ENCODE measurements at places on chromosomes 6 and 20.

DNA sequence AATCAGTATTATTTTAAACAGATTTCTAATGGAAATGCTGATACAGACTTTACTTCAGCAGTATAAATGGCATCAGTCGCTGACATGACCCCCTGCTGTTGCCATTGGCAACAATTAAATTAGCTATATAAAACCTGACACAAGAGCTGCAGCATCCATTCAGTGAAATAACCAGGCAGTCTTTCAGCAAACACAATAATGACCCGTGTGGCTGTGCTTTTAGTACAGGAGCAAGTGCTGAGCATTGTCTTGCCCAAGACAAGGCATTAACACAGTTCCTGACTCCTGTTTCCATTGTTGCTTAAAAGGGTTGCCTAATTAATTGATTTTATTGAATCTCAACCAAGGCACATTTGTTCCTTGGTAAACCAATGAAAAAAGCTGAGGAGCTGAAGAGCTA lies 382.1 kb downstream of the HACE1 start:
- no peak for DNase-seq

DNA sequence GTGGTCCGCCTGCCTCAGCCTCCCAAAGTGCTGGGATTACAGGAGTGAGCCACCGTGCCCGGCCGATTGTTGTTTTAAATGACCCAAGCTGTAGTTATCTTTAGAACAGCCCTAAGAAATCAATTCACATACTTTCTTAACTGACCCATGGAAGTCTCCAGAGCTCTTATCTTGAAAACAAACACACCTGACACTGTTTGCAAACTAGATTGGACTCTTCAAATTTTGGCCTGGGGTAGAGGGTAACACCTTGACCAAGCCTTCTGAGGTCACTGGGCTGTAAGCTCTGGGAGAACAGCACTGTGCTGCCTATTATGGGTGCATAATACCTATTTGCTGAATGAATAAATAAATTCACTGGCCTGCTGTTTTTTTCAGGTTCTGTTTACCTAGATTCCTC lies 190.6 kb downstream of the AIG1 start:
- DNase-seq, result no peak

- DNase-seq, result no peak
Measured at GRCh38 chr20:53959911-53960578, 110.3 kb downstream of the BCAS1 start.

DNA sequence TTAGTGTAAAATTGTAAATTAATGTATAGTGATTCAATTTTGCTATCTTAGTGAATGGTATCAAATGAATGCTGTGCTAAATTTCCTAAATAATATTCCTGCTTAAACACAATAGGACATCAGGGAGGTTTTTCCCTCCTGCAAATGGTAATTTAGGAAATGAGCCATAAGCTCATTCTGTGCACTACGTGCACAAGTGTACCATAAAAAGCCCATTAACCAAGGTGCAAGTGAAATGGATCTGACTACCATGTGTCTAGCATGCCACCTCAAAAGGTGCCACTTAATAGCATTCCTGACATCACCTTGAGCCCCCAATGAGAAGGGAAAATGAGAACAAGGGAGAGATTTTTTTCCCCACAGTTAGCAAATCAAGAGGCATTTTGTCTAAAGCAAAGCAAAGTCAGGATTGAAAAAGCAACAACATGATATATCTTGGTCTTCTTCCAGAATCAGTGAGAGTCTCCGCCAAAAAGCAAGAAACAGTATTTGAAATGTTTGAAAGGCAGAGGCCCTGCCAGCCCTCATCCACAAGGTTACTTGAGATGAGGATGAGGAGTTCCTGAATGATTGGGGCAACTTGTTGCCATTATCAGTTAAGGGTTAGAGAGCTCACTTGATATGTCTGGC lies 334.2 kb upstream of the RSPO3 start:
- DNase-seq, result no peak

DNA sequence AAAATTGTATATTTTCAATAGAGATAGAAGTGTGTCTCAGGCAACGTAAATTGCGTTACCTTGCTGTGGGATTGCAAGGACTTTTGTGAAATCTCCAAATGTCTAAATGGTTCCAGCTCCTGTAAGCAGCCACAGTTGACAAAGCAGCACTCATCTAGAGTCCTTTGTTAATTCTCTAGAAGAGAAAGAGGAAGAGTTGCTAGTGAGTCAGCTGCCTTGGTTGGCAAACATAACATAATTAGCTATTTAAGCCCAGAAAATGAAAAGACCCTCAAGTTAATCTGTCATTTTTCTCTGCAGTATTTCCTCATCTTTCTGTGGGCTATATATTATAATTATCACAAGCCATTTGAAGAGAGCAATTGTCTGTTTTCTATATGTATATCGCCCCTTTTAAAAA lies 66.4 kb upstream of the FABP7 start:
- DNase-seq, result no peak

DNA sequence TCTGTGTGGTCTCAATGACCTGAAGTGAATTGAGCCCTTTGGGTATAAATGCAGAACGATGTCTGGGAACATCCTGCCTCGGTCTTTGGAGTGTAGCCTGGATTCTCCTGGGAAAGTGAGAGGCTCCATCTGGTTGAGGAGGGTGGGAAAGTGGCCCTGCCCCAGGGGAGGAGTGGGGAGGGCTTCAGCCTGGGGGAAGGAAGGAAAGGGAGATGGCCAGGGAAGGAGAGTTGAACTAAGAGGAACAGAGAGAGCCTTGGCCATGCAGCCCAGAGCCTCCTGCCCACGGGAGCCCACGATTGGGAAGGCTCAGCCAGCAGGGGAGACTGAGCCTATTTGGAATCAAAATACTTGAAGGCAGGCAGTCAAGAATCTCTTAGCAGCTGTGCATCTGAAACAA lies 2.3 kb upstream of the EPB41L1 start:
- DNase-seq, result no peak

GRCh38 chr20:1918491-1919165 lies 23.4 kb downstream of the SIRPA start:
- DNase-seq, result no peak

GRCh38 chr6:22399693-22400092 lies 102.9 kb upstream of the PRL start:
- DNase-seq, result no peak

DNA sequence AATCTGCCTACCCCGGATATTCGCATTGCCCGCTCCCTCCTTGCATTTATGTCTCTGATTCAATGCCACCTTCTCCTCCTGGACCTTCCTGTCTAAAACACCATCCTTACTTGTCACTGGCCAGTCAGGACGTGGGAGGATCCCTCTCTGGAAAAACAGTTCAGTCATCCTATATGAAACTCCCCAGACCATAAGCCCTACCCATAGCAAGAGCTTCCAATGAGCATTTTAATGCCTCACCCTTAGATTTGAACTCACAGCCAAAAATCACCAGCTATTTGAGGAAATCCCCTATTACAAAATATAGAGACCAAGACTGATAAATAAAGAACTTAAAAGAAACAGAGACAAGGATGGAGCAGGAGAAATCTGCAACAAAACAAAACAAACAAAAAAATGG lies 86.4 kb downstream of the SHLD1 start:
- no peak for DNase-seq

DNA sequence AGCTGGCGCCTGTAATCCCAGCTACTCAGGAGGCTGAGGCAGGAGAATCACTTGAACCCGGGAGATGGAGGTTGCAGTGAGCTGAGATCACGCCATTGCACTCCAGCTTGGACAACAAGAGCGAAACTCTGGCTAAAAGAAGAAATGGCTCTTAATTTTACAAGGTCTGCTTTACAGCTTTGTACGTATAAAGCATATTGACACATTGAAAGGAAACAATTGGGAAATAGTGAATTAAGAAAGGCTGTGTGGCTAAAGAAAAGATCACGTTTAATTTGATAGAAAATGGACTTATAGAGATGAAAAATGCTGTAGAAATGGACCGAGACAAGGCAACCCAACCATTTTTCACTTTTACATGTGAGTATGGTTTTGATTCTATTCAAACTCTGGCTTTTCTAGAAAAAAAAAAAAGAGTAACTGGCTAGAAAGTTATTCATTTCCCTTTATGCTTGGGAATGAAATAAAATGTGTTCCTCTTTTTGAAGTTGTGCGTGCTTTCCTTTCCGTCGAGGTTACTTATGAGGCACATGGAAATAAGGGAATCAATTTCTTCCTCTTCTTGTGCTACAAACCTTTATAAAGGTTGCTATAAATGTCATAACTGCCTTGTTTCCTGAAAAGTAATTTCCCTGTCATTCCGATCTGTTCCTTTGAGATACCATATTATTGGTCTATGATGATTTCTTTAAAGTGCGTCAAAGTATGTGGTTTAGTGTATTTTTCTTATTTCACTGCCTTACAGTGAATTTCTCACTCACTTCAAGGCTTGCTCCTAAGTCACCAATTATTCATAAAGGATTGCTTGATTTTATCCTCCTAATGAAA lies 29.4 kb downstream of the PFDN4 start:
- DNase-seq, result no peak

- no peak for DNase-seq
Measured at GRCh38 chr6:43269273-43270007, 26.2 kb downstream of the TTBK1 start.

- no peak for DNase-seq
Measured at GRCh38 chr20:19433371-19434350, 221.2 kb downstream of the SLC24A3 start.

DNA sequence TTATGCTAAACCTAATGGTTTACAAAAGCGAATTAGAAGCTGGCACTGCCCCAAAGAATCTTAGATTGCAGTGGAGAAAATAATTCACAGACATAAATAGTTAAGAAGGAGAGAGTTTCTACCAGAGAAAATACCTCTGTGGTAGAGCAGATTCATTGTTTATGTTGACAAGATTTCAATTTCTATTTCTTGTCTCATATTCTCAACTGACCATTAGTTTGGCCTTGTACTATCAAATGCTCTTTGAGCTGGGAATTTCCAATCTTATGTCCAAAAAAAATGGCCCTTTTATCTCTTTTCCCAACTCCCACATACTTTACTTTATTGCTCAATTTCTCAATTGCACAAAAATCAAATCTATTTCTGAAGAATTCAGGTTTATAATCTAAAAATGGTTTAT lies 804.1 kb upstream of the CITED2 start:
- DNase-seq, result no peak

DNA sequence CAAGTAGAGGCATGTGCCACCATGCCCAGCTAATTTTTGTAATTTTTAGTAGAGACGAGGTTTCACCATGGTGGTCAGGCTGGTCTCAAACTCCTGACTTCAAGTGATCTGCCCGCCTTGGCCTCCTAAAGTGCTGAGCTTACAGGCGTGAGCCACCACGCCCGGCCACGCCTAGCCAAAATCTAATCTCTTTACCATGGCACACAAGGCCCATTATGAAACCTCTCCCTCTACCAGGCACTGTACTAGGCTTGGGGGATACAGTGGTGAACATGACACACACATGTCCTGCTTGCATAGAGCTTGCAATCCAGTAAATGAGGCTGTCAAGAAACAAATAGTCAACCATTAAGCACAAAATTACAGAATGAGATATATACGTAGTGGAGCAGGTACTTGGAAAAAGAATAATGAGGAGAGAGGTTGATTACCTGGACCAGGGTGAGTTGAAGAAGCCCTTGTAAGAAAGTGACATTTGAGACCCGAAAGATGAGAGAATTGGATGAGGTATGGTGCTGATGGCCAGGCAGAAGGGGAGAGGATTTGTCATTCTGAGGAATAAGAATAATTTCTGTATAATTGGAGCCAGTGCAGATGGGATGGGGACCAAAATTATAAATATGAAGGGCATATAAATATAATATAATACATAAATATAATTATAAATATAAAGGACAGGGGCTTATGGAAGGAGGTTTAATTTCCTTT lies 1.2 kb upstream of the CTNNBL1 start:
- no peak for DNase-seq

- no peak for DNase-seq
Measured at GRCh38 chr6:144662812-144663365, 377.8 kb downstream of the UTRN start.

GRCh38 chr6:133399426-133399825 lies 158.3 kb downstream of the EYA4 start:
- no peak for DNase-seq

DNA sequence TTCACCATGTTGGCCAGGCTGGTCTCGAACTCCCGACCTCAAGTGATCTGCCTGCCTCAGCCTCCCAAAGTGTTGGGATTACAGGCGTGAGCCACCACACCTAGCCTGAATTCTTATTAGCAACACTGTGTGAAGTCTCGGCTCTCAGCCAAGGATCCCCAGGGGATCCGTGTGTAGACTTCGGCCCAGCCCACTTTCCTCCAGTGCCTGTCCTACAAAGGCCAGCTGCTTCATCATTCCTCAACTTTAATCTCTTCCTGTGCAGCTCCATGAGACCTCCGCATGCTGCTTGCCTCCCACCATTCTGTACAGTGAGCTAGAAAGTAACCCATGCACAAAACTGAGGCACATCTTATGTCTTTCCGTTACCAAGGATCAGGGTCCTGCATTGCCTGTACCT lies 71.8 kb downstream of the SAMD3 start:
- no peak for DNase-seq

- DNase-seq, result no peak
Measured at GRCh38 chr20:47453167-47453782, 48.4 kb upstream of the NCOA3 start.

DNA sequence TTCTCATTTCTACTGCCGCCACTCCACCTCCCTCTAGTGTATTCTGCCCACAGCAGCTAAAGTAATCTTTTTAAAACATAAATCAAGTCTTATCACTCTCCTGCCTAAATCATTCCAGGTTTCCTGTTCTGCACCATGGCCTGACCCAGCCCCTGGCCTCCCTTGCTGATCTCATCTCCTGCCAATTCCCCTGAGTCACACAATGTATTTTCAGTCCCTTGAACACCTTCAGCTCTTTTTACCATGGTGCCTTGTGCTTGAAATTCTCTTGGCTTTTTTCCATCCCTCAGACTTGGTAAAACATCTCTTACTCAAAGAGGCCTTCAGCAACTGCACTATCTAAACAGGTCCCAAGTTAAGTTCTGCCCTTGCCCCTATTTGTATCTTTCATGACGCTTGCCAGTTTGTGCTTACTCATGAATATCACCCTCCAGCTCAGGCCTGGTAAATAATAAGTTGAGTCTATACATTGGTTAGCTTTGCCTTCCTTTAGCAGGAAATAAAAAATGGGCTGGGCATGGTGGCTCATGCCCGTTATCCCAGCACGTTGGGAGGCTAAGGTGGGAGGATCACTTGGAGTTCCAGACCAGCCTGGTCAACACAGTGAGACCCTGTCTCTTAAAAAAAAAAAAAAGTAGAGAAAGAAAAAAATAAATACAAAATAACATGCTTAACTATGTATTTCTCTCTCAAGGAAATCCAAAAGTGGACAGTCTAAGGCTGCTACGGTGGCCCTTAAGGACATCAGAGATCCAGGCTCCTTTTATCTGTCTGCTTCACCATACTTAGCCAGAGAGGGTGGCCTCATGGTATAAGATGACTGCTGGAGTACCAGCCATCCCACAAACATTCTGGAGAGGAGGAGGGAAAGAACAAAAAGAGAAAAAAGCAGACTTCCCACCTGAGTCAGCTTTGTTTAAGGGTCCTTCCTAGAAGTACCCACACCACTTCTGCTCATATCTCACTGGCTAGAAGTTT lies 62.2 kb downstream of the ARFGEF2 start:
- no peak for DNase-seq

- DNase-seq, result no peak
Measured at GRCh38 chr20:9467995-9468394, 46.4 kb upstream of the LAMP5 start.

- peak; percentile 84 for DNase-seq
Measured at GRCh38 chr6:111626441-111626840, 20.8 kb upstream of the TRAF3IP2 start.

- DNase-seq, result peak; percentile 62
Measured at GRCh38 chr6:134686071-134686470, 263.8 kb downstream of the ALDH8A1 start.

- no peak for DNase-seq
Measured at GRCh38 chr20:23946206-23946605, 42.4 kb downstream of the GGTLC1 start.

GRCh38 chr6:113622254-113622653 lies 234.9 kb upstream of the MARCKS start:
- DNase-seq, result no peak
